ENCODE measurements at places on chromosomes 16 and 17. TPM values are rescaled to one million over a fixed set of nuclear protein-coding genes. Genes with fewer than 3 reads are reported as not detected.

DNA sequence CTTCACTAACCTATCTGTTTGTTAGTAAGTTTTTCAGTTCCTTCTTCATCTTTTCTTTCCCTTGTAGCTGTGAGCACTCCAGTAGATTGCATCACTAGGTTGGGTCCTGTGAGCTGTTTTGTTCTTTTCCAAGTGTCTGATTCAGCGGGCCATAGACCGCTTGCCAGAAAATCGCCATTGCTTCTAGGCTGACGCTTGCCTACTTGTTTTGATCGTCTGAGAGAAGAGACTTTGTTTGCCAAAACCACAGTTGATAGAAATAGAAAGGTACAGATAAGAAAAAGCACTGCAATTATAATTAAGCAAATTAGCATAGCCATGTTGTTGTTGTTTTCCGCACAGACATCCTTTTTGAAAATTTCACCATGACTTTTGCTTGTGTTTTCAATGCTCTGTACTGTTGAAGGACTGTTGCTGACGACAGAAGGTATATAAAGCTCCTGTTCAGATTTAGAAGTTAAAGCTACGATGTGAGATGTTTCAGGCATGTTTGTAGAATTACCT lies 3.1 kb downstream of the EVI2A start:
- DNase-seq, result peak; percentile 69

- DNase-seq, result peak; percentile 1
Observed at GRCh38 chr16:61820398-61820797, 215.8 kb downstream of the CDH8 start.

DNA sequence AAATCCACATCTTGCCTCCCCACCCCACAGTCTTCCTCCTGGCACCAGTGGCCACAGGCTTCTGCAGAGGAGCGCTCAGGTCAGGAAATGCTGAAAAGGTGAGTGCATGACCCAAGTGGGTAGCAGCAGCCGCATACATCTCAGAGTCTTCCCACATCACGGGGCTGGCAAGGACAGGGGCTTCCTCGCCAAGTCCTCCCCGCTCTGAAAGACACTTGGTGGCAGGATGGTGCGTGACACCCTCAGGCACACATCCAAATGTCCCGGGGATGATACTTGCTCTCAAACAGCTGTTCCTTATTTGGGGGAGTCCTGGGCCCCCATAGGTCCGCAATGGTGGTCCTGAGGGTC lies 8.8 kb upstream of the SLC16A5 start:
- DNase-seq, result no peak

- no peak for DNase-seq
Observed at GRCh38 chr16:65808790-65809189, 557.7 kb upstream of the CDH5 start.

GRCh38 chr17:62981933-62982332 lies 15.9 kb downstream of the TANC2 start:
- DNase-seq, result peak; percentile 92

GRCh38 chr17:3848229-3848835 lies 2.3 kb upstream of the NCBP3 start:
- no peak for DNase-seq

DNA sequence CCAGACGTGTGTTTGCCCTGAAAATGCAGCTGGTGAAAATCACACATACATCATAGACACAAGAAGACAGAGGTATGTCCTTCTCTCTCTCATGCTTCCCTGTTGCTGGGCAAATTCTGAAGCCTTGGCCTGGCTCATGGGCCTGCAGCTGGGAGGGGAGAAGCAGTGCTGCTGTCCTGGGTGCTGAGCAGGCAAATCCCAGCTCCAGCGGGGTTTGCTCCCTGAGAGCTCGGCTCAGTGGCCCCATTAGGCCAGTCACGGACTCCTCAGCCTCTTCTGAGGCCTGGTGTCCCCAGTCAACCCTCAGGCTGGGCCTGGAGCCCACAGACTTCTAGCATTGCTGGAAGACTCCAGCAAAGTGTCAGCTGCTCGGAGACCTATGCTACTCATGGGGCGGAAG lies 11.7 kb downstream of the RHBDL3 start:
- DNase-seq, result no peak

Gene TBC1D28
- 0.53 TPM for total RNA-seq

Gene PCGF2
- total RNA-seq, result 2.3 TPM

All from bronchial epithelial cell (primary cell).